Stimulated activated CD4-positive, alpha-beta T cell treated with anti-CD3 and anti-CD28 coated beads, TNF-alpha, amount 100 ng/mL, for 4 hours (primary cell): ENCODE measurements at places on chromosomes 7 and 10.

DNA sequence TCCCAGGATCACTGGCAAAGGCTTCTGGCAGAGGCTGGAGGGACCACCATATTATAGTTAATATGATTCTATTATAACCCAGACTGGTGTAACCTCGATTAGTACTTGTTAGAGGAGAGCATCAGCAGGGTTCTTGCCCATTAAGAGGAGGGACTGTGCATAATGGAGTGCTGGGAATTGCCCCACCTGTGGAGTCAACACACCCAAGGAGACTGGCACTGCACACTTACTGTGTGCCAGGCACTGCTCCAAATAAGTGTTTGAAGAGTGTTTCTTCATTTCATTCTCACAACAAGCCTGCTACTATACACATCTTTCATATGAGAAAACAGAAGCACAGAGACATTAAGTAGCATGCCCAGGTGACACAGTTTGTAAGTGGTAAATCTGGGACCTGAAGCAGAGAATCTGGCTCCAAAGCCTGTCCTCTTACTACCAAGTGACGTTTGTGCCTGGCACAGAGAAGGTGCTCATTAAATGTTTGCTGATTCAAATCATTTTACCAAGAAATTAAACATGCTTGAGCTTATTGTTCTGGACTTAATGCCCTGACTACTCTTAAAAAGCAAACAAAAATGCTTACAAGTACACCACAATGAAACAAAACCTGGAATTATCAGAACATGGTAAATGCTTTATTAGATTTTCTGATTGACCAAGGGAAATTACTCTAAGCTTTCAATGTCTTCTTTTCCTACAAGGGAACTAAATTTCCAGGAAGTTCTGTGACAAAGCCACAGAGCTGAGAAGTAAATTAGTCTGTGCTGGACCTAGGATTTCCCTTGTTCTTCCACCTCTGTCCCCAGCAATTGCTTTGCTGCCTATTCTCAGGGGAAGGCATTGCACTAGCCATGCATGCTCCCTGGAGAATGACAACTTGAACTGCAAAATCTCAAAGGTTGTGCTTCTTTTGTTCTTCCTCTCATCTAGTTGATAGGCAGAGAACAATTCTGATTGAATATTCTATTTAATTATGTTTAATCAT is 809 bp downstream of the SLC13A1 start:
- no peak for DNase-seq

DNA sequence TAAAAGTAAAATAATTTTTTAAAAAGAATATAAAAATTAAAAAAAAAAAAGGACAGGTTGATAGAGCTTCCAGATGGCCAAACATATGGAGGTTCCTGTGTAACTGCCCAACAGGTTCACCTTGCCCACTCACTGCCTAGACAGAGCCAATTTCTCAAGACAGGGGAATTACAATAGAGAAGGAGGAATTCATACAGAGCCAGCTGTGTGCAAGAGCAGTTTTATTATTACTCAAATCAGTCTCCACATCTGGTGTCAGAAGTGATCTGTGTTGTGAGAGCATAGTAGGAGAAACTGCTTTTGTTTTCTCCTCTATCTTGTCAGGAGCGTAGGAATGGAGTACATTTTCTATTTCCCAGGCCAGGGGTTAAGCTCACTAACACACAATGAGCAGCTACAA is 31.0 kb downstream of the C7orf33 start:
- no peak for DNase-seq

DNA sequence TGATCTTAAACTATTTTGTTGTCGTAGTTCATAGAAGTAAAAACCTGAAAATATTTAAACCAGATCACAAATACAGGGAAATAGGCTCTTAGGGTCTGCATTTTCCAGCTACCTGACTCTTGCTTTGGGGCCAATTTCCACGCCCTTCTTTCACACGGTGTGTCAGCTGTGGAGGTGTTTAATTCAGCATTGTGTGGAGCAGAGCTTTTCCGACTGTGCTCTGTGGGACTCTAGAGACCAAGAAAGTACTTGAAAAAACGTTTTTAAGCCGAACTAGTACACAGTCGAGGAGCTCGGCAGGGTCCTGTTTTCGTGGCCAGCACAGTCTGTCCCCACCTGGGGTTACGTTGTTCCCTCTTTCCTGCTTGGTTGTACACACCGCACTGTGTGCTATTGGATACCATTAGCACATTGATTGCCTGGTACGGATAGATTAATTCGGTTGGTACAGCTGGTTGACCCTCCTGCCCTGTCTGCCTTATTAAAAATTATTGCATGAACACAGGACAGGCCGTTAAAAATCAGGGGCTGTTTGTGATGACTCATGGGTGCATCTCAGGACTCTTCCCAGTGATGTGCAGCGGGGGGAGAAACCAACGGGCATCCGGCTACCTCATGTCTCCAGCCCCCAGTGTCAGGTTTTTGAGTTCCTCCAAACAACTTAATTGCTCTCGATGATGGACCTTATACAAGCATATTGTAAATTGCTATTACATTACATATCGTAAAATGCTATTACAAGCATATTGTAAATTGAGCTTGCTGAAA is 80.7 kb upstream of the BTBD16 start:
- DNase-seq, result no peak

DNA sequence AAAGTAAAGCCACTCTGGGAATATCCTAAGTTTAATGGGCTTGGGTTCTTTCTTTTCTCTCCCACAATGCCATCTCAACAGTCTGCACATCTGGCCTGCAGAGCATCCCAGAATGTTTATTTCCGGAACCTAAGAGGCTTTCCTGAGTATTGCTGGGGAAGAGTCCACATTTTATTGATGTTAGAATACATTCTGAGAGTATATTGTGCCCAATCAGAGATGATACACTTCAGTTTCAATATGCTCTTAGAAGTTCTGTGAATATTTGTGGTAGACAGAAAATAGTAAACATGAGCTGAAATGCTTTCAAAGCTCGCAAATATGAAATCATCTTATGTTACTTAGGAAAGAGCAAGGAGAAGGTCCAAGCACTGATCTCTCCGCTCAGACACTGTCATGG is 200.6 kb downstream of the TWIST1 start:
- DNase-seq, result no peak

GRCh38 chr7:51055039-51055840 is 261.4 kb downstream of the COBL start:
- DNase-seq, result no peak

GRCh38 chr10:90432866-90433265 is 425.0 kb downstream of the HTR7 start:
- no peak for DNase-seq

DNA sequence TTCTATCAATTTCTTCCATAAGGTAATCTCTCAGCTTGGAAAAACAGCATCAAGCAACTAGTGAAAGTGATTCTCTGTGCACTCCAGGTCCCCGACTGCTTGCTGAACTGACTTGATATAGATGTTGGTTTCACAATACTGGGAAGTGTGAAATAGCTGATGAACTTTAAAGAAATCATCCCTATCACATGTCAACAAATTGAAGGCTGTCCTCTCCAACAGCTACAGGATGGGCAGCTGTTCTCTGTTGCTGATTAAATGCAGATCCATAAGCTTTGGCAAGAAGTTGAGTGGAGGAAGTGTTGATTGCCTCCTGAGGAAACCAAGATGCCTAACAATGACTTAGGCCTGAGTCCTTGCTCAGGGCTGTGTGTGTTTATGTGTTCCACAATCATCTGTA is 130.4 kb upstream of the GDF10 start:
- DNase-seq, result no peak

DNA sequence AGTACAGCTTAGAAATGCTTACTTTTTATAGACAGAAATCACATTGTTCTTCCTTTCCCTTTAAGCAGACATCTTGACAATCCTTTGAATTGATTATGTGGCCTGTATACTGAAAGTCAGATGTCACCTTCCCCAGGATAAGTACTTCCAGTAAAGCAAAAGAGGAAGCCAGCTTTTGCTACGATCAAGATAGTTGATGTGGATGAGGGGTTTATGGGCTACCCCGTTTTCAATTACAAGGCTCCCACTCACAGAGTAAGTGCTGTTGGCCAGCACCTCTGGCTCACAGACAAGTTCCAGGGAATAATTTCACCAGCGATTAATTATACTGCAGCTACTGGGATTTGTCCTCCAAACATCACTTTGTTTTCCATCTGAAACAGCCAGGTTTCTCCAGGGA is 95.1 kb upstream of the SAMD8 start:
- DNase-seq, result no peak

DNA sequence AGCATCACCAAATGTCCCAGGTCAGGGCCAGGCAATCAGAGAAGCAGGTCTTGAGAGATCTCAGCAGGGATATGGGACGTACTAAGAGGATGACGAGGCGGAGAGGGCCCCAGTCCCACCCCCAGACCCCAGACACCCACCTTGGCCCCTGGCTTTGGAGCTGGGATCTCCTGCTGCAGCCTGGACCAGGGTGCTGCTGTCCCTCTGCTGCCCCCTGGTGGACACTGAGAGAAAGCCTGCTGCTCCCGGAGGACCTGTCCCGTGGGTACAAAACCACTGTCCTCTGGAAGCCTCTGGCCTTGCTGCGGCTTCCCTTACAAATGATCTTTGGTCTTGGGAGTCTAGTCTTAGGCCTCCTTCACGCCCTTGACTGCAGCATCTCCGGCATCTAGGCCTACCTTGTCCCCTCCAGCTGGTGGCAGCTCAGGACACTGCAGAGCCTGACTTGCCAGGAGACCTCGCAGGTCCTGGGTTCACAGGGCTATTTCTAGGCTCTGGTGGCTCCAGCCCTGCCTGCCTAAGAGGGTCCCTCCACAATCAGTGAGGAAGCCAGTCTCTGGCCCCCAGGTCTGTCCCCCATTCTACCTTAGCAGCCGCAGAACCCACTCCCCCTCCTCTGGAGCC is 97.1 kb downstream of the RGS10 start:
- peak; percentile 79 for DNase-seq

- DNase-seq, result no peak
Observed at GRCh38 chr10:47247148-47248059, 52.6 kb upstream of the GDF10 start.

- no peak for DNase-seq
Observed at GRCh38 chr10:14530465-14530864, 199.7 kb upstream of the FRMD4A start.

DNA sequence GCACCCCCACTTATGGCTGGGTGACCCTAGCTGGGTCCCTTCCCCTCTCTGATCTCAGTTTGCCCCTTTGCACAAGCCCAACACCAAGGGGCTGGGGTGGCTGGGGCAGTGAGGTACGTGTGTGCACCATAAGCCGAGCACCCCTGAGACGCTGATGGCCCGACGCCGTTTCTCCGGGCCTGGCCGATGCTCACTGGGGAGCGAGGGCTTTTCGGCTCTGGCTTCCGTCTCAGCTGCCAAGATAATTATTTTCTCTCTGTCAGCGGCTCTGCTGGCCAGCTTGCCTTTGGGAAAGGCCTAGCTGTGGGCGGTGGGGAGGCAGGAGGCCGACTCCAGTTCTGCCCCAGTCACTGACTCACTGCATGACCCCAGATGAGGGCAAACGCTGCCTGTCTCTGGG is 91.0 kb downstream of the ZMIZ1 start:
- no peak for DNase-seq

- no peak for DNase-seq
Observed at GRCh38 chr10:32372000-32372875, 25.3 kb upstream of the EPC1 start.

- no peak for DNase-seq
Observed at GRCh38 chr7:134629445-134629844, 17.2 kb upstream of the BPGM start.

DNA sequence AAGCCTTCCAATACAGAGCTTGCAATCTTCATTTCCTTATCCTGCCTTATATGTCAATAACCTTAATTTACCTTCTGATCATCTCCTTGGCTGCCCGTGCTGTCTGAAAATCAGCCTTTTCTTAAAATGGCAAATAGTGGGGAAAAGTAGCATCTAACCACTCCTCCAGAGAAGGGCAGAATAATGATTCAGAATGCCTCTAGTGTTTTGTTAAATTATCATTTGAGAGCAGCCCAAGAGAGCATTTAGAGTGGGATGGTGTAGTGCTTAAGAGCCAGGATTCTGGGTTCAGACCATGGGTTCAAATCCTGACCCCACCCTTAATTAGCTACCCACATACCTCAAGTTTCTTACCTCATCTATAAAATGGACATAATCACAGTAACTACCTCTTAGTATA is 4.6 kb upstream of the TMEM139 start:
- DNase-seq, result no peak

DNA sequence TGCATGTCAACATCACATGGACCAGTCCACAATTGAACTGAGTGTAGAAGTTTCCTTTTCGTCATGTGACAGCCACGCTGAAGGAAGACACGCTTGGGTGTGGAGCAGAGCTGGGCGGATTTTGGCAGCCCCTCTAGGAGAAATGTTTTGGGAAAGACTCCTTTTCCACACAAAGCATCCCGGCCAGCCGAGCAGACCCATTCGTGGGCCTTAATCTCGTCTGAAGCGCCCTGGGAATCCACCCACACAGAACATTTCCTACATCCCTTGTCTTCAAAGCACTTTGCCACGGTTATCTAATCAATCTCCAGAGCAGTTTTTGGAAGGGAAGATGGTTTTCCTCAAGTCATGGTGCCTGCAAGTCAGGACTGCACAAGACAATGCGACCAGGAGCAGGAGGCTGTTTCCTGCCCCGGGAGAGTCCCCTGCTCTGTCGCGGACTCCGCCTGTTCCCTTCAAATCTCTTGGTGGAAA is 8.4 kb upstream of the IFT22 start:
- no peak for DNase-seq

- DNase-seq, result no peak
Observed at GRCh38 chr10:3776796-3777571, 8.0 kb downstream of the KLF6 start.

DNA sequence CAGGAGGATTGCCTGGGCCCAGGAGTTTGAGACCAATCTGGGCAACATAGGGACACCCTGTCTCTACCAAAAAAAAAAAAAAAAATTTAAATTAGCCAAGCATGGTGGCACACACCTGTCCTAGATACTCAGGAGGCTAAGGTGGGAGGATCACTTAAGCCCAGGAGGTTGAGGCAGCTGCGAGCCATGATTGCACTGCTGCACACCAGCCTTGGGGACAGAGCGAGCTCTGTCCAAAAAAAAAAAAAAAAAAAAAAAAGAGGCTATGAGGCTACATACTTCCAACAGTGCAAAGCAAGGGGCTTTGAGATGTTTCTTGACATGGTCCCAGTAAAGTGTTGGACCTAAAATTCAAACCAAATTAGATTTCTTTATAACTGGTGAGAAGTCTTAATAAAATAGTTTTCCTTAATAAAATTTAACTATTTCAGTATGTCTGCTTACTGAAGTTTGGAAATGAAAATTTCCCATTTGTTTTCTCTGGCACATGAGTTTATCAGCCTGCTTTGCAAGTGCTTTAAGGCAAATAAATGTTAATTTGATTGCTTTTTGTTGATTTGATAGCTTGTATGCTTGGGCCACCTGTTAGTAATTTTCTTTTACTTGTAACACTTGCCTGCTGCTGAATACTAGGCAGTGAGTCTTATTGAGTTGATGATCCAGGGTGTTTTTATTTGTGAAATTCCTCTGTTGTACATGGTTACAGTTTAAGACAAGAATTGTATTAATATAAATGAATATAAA is 16.1 kb downstream of the CALU start:
- no peak for DNase-seq

DNA sequence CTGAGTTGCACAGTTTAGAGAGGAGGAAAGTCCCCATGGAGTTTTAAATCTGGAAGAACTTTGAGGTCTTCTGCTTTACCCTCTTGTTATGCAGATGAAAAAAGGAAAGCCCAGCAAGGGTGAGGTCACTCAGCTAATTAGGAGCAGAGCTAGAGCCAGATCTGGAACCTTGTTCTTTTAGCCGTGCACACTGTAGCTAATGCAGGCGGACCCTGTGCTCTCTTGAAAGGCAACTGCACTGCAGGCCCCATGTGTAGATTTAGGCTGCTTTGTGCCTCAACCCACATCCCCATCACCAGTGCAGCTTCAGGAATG is 63.4 kb downstream of the SYPL1 start:
- no peak for DNase-seq

- DNase-seq, result no peak
Observed at GRCh38 chr7:94289071-94289470, 105.6 kb upstream of the COL1A2 start.
